ENCODE measurements at places on chromosomes 7 and 10.
A peak's percentile ranks its signal among the peaks of the same experiment; 100 is the strongest.

GRCh38 chr7:12570168-12570533, 369 bp upstream of the SCIN start:
- DNase-seq: no peak

DNA sequence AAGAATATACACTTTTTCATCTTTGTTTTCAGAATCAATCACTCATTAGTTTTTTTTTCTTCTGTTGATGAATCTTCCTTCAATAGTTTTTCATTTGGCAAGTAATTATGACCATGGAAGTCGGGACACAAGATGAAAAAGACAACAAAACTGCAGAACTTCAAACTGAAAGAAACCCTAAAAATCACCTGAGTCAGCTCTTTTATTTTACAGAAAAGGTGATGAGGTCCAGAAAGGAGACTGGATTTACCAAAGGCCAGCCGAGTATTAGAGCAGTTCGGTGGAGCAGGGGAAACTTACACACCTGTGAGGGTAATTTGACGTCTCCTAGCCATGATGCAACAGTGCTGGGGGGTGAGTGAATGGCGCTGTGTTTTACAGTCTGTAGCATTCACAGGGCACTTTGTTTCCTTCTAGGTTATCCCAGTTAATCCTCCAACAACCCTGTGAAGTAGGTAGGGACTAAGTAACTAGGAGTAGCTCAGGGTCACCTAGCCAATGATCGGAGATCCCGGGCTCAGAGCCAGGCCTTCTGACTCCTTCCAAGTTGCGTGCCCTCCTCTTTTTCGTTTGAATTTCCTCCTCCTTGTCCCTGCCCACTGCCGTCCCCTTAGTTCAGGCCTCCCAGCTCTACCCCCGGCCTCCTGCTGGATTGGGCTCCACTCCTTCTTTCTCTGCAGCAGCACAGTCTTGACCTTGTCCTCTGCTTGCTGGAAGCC, 14.0 kb downstream of the RBM20 start:
- DNase-seq: no peak

- DNase-seq: peak; percentile 36
These were observed 76.2 kb upstream of the KIAA1217 start for GRCh38 chr10:24132741-24133140.

GRCh38 chr7:24728503-24729364, 28.5 kb downstream of the GSDME start:
- DNase-seq: no peak

- DNase-seq: no peak
These were observed 36.6 kb downstream of the ATRNL1 start for GRCh38 chr10:115129752-115130151.

DNA sequence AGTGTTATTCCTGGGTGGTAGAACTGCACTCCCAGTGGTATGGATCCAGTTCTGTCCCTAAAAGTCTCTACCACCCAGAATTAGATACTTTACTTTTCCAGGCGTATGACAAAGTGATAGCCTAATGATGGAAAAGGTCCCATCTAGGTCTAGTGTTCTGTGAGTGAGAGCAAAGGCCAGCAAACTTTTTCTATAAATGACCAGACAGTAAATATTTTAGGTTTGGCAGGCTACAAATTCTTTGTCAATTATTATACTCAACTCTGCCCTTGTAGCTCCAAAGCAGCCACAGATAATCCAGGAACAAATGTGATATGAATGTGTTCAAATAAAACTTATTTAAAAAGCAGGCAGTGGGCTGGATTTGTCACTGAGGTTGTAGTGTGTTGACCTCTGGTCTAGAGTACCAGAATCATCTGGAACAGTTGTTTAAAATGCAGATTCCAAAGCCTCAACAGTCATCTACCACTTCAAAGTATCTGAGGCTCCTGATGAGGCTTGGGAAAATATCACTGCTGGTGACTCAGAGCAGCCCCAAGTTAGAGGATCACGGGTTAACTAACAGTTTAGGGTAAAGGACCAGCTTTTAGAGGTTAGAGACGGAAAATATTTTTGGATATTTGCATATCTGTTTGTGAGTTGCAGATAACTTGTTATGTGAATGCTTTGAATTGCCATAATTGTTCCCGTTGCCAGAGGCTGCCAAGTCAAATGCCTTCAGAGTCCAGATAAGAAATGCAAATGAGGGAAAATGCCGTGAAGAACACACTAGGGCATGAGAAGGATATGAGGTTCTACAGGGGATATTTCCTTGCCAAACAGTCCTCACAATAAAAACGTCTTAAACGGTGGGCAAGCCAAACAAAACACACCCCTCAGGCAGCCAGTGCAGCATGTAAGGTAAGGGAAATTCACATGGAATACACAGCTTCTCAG, 19.4 kb downstream of the NRAP start:
- no peak for DNase-seq

DNA sequence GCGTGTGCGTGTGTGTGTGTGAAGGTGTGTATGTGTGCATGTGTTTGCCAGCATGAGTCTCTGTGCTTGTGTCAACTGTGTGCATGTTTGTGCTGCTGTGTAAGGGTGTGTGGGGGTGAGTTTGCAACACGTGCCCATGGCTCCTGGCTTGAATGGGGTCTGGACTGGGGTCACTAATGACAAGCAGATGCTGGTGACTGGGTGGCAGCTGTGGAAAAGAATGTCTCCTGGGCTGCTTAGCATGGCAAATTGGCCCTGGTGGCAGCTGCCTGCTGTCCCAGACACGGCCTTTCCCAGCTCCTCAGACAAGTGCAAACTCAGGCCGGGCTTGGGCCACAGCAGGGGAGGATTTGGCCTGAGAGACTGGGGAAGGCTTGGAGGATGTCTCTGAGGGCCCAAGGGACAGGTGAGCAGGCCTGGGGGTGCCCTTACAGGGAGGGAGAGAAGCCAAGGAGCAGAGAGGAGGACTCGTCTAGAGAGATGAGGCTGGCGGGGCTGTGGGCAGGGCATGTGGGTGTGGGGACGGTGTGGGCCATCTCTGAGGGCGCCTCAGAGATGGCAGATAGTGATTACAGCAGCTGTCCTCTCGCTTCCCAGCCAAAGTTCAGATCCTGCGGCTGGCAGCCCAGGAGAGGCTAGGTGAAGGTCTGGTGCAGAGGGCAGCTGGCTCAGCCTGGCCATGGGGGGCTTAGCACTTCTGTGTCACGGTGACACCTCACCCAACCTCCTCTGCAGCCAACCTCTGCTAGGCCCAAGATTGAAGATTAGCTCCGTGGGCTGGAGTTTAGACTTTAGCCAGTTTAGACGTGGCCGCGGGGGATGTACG, 1.5 kb downstream of the AQP1 start:
- no peak for DNase-seq

- DNase-seq: no peak
These were observed 38.4 kb upstream of the TM9SF3 start for GRCh38 chr10:96625173-96625572.

DNA sequence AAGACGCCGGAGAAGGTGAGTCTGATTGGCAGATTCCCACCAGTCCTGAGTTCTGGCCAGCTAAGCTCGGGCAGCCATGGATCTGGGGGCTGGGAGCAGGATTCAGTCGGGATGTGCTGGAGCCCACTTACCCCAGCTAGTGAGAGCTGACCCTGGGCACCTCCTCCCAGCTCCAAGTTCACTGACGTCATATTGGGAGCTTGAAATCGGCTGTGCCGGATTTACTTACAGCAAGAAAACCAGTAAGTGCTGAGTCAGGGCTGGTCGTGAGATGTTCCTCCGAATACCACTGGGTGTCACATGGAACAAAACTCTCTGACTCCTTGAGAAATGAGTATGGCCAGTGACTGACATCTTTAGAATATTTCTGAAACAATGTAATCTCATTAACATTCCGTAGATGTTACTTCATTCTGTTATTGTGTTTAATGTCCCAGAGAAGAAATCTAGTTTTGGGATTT, 621.2 kb downstream of the SDK1 start:
- DNase-seq: peak; percentile 76

GRCh38 chr7:100435401-100436304, 644 bp downstream of the PPP1R35 start:
- DNase-seq: no peak

DNA sequence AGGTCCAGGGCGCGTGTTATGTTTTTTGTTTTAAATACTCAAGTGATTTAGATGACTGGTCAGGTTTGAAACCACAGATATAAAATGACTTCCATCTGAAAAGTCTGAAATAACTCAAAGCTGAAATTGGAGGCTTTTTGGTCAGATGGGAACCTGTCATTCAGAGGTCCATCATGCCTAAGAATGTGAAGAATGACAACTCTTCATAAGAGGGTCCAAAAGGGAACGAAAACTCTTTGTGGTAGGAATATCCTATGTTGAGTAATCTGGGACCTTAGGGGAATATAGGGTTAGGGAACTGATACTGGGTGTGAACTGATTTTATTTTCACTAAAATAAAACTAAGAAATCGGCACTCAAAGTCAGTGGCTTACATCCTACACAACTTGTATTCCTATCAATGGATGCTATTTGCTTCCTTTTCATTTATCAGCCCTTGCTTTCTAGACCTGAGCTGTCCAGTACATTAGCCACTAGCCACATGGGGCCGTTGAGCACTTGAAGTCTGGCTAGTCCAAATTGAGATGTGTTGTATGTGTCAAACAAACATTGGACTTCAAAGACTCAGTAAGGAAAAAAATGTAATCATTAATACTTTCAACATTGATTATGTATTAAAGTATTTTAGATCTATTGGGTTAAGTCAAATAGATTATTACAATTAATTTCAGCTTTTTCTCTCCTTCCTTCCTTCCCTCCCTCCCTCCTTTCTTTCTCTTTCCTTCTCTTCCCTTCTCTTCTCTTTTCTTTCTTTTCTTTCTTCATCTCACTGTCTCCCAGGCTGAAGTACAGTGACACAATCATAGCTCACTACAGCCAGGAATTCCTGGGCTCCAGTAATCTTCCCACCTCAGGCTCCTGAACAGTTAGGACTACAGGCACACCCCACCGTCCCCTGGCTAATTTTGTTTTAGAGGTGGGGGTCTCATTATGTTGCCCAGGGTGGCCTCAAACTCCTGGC, 56.5 kb upstream of the KDM7A start:
- no peak for DNase-seq

DNA sequence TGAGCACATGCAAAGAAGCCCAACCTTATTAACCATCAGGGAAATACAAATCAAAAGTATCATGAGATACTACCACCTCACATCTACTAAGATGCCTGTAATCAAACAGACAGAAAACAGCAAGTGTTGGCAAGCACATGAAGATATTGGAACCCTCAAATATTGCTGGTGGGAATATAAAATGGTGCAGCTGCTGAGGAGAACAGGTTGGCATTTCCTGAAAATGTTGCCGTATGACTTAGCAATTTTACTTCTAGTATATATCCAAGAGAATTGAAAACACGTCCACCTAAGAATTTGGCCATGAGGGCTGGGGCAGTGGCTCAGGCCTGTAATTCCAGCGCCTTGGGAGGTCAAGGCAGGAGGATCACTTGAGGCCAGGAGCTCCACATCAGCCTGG, 39.4 kb upstream of the TNRC18 start:
- DNase-seq: no peak

DNA sequence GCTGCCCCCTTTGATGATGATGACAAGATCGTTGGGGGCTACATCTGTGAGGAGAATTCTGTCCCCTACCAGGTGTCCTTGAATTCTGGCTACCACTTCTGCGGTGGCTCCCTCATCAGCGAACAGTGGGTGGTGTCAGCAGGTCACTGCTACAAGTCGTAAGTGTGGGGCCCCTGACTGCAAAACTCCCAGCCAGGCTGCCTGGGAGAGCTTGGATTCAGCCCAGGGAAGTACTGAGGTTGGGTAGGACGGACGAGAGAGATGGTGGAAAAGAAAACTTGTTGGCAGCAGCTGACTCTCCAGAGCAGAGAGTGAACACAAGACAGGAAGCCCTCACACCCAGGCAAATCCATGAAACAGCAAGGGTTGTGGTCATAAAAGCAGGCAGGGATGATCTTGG, 1.3 kb downstream of the PRSS2 start:
- no peak for DNase-seq

GRCh38 chr10:126536148-126536547, 134.3 kb downstream of the C10orf90 start:
- no peak for DNase-seq

GRCh38 chr7:36400036-36400435, 10.4 kb downstream of the ANLN start:
- no peak for DNase-seq

All from fibroblast of skin of left biceps (primary cell).